ENCODE measurements at places on chromosomes 2 and 18.

- no peak for DNase-seq
Observed at GRCh38 chr2:95276888-95277245, 2.6 kb downstream of the PROM2 start.

GRCh38 chr18:22728481-22729105 lies 204.5 kb upstream of the RBBP8 start:
- no peak for DNase-seq

- DNase-seq, result no peak
Observed at GRCh38 chr2:112798979-112799975, 15.0 kb upstream of the IL1A start.

- no peak for DNase-seq
Observed at GRCh38 chr2:197894751-197895274, 90.4 kb downstream of the PLCL1 start.

- peak; percentile 74 for DNase-seq
Observed at GRCh38 chr2:237201461-237202287, 116.0 kb downstream of the COPS8 start.

DNA sequence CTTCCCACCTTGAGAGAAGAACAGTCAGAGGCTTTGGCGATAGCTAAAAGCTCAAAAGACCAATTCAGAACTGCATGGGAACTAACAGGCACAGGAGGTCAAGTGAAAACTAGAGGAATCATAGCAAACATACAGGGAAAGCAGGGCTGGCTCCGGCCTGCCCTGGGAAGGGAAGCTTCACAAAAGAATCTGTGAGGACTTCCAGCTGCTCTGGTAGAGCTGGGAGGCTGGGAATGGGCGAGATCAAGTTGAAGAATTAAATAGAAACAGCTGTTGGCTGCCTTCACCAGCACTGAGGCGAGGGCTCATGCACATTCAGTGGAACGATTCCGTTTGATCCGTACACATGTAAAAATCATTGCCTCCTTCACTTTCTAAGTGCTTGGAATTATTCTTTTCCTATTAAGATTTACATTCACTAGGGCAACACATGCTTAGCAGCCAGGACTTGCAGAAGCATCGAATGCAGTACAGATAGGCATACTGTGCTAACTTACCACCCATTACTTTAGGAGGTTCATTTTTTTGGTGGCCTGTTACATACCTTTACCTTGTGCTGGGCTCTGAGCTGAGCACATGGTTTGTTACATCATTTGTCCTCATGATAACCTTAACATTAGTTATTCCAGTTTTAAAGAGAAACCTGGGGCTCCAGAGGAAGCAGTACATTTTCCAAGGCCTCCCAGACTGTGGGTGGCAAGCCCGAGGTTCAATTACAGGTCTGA lies 125.4 kb upstream of the RNF152 start:
- peak; percentile 92 for DNase-seq

- no peak for DNase-seq
Observed at GRCh38 chr2:34656632-34657031, 1057.5 kb upstream of the FAM98A start.

GRCh38 chr2:191226196-191226595 lies 19.0 kb upstream of the MYO1B start:
- DNase-seq, result peak; percentile 68

DNA sequence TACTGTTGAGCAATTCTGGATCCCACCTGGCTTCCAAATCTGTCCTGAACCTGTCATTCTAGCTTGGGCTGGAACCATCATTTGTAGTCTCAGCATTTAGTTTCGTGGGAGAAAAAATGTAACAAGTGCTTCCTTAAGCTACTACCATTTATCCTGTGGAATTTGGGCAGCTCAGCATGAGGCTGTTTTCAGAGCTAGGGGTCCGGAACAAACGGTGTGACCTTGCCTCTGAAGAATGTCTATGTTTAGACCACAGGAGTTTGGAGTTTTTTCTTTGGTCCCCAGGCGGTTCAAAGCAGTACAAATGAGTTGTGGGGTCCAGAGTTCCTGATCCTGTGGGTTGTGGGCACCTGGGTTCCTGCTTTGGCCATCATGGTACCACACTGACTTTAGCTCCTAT lies 59.1 kb upstream of the TMEM178A start:
- DNase-seq, result no peak

GRCh38 chr2:174004905-174005605 lies 39.9 kb upstream of the SP3 start:
- DNase-seq, result peak; percentile 84

DNA sequence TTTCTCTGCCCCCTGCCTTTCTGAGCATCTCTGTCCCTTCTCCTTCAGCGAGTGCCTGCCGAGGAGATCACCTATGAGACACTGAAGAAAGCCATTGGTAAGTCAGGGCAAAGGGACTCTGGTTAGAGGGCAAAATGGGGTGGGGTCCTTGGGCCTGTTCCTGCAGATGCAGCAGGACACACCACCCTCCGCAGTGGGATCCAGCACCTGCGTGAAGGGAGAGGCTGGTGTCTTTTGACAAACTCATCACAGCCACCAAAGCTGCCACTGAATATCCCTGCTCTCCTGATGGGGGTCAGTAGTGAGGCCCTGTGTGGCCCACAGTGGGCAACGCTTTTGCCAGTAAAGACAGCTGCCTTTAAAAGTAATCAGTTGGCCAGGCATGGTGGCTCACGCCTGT lies 18.7 kb downstream of the POMC start:
- no peak for DNase-seq

GRCh38 chr2:160124571-160124970 lies 62.2 kb upstream of the PLA2R1 start:
- no peak for DNase-seq

DNA sequence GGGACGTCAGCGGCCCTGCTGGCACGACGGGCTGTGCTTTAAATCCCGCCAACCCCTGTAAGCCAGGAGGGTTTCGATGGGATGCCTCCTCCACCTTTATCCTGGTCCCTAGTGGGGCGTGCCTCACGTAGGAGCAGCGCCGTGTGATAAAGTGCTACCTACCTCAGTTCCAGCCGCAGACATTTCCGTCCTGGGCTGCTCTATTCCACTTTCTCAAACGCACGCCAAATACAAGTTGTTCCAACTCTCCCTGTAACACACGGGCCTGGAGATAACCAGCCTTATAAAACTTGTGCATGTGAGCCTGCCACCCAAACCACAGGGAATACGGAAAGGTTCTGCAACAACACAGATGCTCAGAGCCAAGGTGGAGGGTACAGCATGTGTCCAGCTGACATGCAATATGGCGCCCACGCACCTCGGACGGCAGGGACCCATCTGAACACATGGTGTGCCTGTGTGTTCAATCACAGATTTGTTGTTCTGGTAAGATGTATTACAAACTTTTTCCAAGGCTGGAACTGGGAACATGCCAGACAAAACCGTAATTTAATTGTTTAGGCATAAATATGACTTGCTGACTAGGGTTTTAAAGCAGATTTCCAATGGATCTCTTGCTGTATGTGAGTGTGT lies 47.7 kb downstream of the ZNF516 start:
- DNase-seq, result peak; percentile 70

All from fibroblast of skin of right quadriceps (primary cell).